ENCODE measurements at places on chromosomes 1 and 21.

GRCh38 chr1:18890706-18891425 lies 11.5 kb downstream of the ALDH4A1 start:
- DNase-seq: peak; percentile 54

GRCh38 chr1:229625915-229626831 lies at the start of the genes TAF5L and URB2:
Gene TAF5L (minus strand): TSS chr1:229626122. CDS start chr1:229614482, 11,640 bp downstream.
Gene URB2 (plus strand): TSS chr1:229626247. CDS start chr1:229627634, 1,387 bp downstream.
- peak; percentile 91 for DNase-seq

GRCh38 chr1:17546946-17547670 lies 7.6 kb downstream of the ARHGEF10L start:
- no peak for DNase-seq

DNA sequence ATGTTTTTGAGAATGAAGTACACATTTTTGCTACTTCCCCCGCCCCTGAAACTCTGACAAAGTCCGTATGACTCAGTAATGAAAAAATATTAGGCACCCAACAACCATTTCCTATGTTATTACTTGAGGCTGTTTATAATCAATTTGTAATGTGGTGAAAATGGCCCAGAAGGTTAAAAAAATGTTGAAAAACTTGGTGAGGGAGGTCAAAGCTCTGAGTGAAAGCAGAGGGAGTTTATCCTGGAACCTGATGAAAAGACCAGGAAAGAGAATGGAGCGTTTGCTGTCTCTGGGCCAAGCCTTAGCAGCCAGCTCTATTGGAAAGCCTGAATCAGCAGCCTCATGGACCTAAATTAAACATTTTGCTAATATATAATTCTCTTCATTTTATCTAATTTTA lies 367.7 kb upstream of the NEGR1 start:
- DNase-seq: no peak

DNA sequence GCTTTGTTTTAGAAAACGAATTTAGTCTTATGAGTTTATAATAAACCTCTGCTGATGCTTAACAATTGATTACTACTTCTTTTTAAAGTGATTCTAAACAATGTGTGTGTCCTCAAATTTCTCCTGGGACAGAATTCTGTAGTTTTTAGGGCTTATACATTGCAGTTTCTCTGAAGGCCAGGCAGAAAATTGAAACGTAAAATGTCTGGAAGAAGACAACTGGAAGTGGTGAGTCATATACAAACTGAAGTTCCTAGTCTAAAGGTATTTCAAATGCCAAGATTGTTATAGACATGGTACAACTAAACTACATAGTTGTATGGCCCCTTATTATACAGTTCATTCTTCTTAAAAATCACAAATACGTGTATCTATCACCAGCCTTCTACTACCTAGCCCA lies 30.5 kb upstream of the RC3H1 start:
- no peak for DNase-seq

DNA sequence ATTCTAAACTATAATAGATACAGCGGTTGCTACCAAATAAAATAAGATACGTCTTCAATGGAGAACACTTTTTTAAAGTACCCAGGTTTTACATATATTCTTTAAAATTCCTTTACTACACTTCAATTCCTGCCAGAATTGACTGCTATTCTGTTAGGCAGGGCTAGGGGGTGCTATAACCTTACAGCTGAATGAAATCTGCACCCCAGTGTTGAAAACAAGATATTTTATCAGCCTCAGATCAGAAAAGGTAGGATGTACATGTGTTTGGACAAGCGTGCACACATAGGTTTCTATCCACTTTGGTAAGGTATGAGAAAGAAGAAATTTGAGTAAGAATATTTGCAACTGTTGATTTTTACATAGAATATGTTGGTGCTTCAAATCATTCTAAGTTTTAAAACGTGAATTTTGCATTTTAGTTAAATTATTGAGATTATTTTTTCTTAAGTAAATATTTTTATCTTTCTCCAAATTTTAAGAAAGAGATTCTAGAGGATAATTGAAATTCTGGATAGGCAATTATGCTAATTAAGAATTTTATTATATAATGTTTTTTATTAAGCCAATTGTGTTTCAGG lies 490.8 kb upstream of the ADGRL4 start:
- DNase-seq: peak; percentile 36

Data from myocyte (in vitro differentiated cells).